ENCODE measurements at places on chromosomes 2 and 18. TPM values are rescaled to one million over a fixed set of nuclear protein-coding genes. Genes with fewer than 3 reads are reported as not detected.

- H3K27me3 ChIP-seq = peaks cover 4% of the 10 kb centered on the region
- no peak overlapping the region for H3K27ac ChIP-seq
- no peaks in the 10 kb centered on the region for H3K36me3 ChIP-seq
- no peaks in the 10 kb centered on the region for H3K4me1 ChIP-seq
- no peak for DNase-seq
Observed at GRCh38 chr2:110946902-110947301, 173.8 kb upstream of the BCL2L11 start.

DNA sequence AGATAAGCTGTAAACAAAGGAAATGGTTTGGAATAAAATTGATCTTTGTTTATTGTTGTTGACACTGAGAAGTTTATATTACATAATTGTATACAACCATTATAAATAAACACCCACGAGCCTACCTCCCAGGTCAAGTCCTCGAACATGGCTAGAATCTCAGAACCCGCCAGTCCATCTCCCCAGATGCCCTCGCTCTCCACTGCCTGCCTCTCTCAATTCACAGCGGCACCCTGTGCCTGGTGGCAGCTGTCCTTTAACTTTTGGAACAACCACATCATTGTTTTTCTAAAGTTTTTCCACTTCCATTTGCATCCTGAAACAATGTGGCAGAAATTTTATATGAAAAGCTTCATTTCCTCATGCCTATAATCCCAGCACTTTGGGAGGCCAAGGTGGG, 52.2 kb upstream of the OTOS start:
- H3K36me3 ChIP-seq = no peaks in the 10 kb centered on the region
- H3K4me3 ChIP-seq = no peak overlapping the region

DNA sequence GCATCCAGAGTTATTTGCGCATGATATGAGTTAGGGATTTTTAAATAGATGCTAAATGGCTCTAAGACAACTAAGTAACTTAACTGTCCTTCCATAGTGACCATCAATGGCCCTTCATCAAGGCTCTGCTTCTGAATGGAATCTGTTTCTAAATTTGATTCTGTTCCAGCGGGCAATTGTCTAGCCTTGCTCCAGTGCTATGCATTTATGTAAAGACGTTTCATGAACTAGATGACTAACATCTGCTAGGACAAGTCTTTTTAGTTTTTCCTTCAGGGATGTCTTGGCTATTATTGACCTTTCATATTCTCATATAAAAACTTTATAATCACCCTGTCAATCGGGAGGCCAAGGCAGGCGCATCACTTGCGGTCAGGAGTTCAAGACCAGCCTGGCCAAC, 9.8 kb downstream of the ASTL start:
- DNase-seq = no peak
- H3K4me1 ChIP-seq = no peaks in the 10 kb centered on the region
- H3K4me3 ChIP-seq = no peak overlapping the region
- peaks cover 29% of the 10 kb centered on the region for H3K27me3 ChIP-seq

Gene TRIM43
- not detected for total RNA-seq

Gene UGT1A4
- total RNA-seq = not detected

Gene COLEC11
- not detected for total RNA-seq

Gene CXCR1
- total RNA-seq = not detected

Gene RBM45
- 12.0 TPM for total RNA-seq
